ENCODE measurements at places on chromosomes 7 and 10.

DNA sequence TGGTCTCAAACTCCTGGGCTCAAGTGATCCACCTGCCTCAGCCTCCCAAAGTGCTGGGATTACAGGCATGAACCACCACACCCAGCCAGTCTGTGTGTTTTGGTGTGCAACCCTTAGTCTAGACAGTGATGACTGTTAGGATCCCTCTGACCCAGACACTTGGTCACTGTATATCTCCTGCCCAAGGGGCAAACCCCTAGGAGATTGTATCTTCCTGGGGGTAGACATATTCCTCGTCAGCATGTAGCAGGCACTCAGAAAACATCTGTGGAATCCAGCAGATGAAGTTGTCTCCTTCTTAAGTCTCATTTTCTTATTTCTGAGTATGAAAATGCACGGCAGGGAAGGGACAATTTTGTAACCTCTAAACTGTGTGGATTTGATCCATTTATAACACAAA lies 292.5 kb downstream of the GFRA1 start:
- DNase-seq = no peak

DNA sequence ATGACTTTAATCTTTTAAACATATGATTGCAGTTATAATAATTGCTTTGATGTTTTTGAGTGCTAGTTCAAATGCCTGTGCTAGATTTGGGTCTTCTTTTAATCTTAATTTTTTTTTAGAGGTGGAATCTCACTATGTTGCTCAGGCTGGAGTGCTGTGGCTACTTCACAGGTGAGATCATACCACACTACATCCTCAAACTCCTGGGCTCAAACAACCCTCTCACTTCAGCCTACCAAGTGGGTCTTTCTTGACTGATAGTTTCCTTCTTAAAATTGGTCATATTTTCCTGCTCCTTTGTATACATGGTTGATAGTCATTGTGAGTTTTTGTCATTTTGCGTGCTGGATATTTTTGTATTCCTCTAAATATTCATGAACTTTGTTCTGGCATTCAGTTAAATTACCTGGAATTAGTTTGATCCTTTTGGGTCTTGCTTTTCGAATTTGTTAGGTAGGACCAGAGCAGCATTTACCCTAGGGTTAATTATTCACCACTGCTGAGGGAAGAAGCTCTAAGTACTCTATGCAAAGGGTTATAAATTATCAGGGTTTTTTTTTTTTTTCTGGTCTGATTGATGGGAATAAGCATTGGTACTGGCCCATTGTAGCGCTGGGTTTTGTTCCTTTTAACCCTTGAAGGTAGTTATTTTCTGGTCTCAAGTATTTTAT lies 12.1 kb upstream of the TCAF1 start:
- no peak for DNase-seq

DNA sequence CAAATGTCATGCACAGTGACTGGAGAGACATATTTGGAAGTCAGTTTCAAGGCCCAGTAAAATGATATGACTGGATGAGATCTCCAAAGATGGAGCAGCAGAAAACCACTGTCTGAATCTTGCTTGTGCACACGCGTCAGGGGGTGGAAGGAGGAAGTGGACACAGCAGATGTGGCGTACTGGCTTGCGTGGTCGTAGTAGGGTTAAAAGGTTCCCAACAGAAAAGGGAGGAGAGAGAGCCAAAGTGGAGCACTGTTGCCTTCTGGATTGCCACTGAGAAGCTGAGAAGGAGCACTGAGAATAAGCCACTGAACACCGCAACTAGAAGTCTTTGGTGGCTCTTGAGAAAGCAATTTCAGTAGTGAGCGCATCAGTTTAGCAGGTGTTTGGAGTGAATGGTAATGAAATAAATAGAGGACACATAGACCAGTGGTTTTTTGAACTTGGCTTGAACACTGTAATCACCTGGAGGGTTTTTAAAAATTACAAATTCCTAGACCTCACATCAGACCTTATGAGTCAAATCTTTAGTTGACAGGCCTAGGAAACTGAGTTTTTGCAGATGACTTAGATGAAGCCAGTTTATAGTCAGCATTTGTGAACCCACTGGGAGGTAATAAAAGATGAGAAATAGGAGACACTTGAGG lies 227.3 kb downstream of the PTEN start:
- no peak for DNase-seq

DNA sequence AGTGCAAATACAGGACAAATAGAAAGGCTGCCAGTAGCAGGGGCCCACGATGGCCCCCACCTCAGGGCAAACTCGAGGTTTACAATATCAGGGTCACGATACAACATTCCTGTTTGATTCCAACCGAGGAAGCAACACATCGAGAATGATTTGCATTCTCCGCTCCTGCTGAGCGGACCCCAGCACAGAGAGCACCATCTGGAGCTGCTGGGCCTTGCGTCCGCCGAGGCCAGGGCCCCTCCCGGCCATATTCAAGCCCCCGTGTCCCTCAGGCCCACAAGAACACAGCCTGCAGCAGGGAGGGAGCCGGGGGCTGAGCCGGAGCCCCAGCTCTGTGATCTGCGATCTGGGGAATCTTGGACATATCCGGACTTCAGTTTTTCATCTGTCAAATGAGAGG lies 84.3 kb downstream of the PRKAG2 start:
- no peak for DNase-seq

- DNase-seq = no peak
Observed at GRCh38 chr10:789831-790701, 100.6 kb upstream of the DIP2C start.

DNA sequence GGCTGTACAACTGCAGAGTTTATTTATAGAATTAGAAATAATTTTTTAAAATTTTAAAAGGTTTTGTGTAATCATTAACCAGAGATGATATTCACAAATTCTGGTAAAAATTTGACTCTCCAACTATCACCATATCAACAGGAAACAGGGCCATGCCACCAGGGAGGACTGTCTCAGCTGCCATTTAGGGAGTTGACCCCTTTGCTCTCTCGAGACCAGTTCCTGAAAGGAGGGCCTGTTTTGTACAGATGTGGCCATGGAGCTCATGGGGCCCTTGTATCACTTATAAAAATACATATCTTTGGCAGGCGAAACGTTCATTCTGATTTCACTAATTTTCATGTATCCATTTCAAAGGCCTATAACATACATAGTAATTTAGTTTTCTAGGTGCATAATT lies 20.3 kb downstream of the H2AZ2 start:
- DNase-seq = no peak

GRCh38 chr10:3955493-3955892 lies 170.5 kb upstream of the KLF6 start:
- DNase-seq = no peak

DNA sequence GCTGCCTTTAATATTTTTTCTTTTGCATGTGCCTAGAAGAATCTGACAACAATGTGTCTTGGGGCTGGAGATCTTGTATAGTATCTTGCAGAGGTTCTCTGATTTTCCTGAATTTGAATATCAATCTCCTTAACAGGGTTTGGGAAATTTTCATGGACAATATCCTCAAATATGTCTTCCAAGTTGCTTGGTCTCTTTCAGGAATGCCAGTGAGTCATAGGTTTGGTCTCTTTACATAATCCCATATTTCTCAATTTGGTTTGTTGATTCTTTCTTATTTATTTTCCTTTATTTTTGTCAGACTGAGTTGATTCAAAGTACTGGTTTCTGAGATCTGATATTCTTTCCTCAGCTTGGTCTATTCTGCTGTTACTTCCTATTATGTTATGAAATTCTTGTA lies 208.7 kb upstream of the GLI3 start:
- peak; percentile 26 for DNase-seq

GRCh38 chr10:57507788-57508187 lies 759.9 kb downstream of the IPMK start:
- DNase-seq = no peak

GRCh38 chr7:143221737-143222136 lies at the start of gene TAS2R40:
Gene TAS2R40 (plus strand): TSS chr7:143222037. CDS start chr7:143222079, 42 bp downstream.
- no peak for DNase-seq

DNA sequence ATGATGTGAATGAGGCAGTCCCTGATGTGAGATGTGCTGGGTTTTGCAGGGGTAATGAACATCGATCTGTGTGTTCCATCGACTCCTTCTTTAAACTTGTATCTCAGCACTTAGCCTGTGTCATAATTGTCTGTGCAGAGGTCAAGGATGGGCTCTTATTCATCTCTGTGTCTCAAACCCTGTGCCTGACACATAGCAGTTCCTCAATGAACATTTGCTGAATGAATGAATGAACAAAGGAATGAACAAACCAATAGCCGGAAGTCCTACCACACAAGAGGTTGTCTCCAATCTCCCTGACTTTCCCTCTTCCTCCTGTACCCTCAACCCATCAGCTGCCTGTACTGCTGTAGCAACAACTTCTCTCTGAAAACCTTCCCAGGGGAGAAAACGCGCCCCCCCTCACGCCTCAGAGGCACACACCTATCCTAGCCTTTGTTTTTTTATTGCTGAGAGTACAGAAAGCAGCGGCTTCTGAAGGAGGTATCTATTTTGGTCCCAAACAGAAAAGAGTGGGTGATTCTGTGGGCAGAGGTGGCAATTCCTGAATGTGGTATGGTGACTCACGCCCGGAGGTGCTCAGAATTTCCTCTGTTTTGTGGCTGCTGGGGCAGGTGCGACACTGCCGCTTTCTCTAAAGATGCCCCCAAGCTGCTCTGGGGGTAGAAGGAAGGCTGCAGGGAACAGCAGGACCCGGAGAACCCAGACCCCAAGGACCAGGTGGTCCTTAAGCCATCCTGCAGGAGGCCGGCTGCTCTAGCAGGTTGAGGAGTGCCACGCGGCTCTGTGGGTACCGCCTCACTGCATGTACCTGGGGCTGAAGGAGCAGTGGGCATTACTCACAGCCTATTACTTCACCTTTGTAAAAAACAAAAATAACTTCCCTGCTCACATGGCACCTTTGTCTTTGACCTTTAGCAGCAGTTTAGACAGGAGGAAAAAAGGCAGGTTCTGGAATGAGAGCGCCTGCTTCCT lies 9.6 kb downstream of the IL2RA start:
- no peak for DNase-seq

- no peak for DNase-seq
Observed at GRCh38 chr7:20783700-20784387, 2.8 kb downstream of the SP8 start.
